ENCODE measurements at places on chromosomes 4 and X.

DNA sequence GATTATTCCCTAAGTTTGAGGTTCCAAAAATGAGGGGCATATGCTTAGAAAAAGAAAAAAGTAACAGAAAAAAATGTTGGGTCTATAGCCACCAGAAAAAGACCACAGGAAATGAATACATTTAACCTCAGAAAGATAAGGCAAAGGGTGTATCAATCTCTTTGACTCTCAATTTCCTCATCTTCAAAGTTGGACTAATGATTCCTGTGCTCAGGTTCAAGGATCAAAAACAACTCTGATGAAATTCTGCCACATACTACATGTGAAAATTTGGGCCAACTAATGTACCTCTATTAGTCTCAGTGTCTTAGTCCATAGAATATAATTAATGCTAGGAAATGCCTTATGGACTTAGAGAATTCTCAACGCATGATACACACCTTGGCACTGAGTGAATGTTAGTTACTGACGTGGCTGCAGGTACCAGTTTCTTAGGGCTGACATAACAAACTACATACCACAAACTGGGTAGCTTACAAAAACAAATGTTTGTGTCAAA, 257.7 kb downstream of the ANKRD50 start:
- no peak for DNase-seq

GRCh38 chr4:138310991-138311390, 68.8 kb upstream of the SLC7A11 start:
- DNase-seq: no peak

DNA sequence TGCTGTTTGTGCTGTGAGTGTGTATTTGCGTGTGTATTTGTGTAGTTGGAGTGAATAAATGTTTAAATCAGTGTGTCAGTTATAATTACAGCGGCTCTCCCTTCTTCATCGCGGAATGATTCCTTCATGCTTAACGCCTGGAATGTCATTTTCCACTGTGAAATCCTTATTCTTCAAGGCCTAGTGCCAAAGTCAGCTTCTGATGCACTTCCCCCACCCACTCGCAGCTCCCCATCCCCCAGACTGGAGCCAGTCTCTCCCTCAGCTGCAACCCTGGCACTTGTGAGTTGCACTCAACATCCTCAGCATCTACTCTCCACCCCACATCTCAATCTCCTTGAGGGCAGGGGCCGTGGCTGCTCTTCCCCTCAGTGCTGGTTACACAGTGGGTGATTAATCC, 583.0 kb downstream of the BCOR start:
- DNase-seq: no peak

DNA sequence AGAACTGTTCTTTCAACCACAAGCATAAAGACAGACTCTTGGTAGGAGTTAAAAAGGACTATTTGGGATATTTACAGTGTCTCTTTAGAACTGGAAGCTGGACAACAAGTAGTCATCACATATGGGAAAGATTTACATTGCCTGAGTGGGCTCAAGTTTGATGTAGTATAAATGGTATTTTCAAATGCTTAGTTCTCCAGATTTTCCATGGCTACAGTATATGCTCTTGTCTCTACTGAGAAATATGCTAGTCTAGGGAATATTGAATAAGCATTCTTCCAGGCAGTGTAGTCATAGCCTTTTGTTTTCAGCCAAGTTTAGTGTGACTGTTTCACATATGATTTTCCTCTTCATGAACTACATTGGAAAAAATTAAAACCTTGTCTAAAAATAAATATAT, 315.6 kb downstream of the ARHGAP24 start:
- DNase-seq: no peak

- no peak for DNase-seq
Measured at GRCh38 chrX:130091980-130092522, 18.2 kb downstream of the ELF4 start.

DNA sequence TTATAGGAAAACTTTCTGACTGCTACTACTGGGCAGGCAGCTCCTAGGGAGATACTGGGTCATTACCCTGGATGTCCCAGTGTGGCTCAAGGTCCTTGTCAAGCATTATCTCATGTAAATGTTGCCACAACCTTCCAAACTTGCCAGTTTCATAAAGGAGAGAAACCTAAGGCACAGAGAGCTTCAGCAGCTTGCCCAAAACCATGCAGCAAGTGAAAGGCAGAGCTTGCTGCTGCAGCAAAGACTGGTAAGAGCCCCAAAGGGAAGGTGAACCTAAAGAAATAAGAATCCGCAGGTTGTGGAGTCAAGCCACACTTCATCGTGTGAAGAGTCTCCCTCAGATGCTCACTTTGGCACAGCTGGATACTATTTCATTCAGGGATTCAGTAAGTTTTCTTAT, 2.3 kb downstream of the MPP1 start:
- no peak for DNase-seq

DNA sequence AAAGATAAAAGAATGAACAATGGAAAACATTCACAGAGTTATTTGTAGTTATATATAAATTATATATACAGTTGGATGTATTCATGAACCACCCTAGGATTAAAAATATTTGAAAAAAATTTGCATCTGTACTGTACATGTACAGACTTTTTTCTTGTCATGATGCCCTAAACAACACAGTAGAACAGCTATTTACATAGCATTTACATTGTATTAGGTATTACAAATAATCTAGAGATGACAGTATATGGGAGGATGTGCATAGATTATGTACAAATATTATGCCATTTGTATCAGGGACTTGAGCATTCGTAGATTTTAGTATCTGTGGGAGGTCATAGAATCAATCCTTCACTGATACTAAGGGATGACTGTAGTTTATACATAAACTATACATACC, 44.8 kb downstream of the GSTCD start:
- DNase-seq: no peak

DNA sequence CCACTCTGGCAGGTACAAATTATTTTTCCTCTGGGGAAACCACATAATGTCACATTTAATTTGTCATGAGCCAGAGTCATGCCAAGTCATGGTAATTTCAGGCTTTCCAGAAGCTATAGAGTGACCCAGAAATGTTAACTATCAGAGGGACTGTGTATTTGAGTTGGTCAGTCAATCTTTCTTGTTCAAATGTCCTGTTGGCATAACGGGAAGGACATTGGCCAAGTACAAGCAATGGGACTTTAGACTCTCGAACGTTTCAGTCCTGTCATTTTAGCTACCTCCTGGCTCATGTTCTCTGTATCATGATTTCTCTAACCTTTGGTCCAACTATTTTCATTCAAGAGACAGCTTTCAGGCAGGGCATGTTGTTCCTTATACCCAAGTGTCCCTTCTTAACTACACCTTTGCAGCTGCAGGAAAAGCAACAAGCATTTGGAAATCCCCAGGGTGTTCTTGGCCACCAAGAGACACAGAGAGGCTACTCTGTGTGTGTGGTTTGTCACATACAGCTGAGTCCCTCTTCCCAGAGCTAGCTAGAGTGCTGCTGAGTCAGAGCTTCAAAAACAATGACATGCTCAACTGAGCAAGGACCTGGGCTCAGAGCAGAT, 142.6 kb downstream of the EGF start:
- DNase-seq: no peak

DNA sequence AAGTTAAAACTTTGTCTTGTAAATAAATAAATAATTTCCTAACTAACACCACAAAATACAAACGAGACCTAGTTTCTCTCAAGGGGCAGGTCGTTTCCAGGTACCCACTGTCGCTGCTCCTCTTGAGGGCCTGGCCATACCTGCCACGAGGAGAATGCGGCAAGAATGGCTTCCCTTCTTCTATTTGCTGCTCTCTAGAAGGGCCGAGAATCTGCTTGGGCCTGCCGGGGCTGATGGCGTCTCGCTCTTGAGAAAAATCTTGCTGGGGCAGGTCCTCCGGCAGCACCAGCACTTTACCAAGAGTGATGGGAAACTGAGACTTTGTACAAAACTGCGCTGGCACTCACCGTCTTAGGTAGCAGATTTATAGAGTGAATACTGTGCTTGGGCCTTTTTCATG, 31.5 kb downstream of the CYLC1 start:
- DNase-seq: no peak

- DNase-seq: no peak
Measured at GRCh38 chrX:109926743-109927662, 75.9 kb upstream of the TMEM164 start.

- no peak for DNase-seq
Measured at GRCh38 chrX:68249401-68249831, 183.9 kb downstream of the OPHN1 start.

GRCh38 chrX:104419926-104420325, 146.1 kb upstream of the IL1RAPL2 start:
- DNase-seq: no peak

- no peak for DNase-seq
Measured at GRCh38 chr4:125434136-125434535, 119.4 kb downstream of the FAT4 start.

- DNase-seq: no peak
Measured at GRCh38 chr4:113607147-113607720, 154.3 kb downstream of the CAMK2D start.

DNA sequence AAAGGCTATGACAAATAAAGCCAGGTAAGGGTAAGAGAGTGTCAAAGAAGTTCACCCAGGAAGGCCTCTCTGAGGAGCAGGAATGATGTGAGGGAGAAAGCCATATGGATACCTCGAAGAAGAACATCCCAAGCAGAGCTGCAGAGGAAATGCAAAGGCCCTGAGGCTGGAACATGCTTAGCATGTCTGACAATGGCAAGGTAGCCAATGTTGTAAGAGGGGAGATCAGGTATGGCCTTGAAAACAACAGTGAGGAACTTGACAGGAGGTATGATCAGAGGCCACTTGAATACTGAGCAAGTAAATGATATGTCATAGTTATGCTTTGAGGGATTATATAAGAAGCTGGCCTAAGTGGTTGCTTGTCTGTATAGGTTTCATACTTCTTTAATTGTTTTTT, 3.8 kb downstream of the SCFD2 start:
- no peak for DNase-seq

- DNase-seq: no peak
Measured at GRCh38 chr4:98446499-98447375, 185.6 kb downstream of the RAP1GDS1 start.

GRCh38 chr4:153622778-153623240, 61.3 kb upstream of the TLR2 start:
- DNase-seq: no peak

DNA sequence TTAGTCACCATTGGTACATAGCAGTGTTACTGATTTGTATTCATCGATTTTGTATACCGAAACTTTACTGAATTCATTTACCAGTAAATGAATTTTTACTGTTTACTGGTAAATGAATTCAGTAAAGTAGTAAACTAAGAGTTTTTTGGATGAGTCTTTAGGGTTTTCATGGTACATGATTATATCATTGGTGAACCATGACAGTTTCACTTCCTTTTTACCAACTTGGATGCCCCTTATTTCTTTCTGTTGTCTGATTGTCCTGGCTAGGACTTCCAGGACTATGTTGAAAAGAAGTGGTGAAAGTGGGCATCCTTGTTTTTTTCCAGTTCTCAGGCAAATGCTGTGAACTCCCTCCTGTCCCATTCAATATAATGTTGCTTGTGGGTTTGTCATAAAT, 494.9 kb downstream of the GALNTL6 start:
- no peak for DNase-seq

DNA sequence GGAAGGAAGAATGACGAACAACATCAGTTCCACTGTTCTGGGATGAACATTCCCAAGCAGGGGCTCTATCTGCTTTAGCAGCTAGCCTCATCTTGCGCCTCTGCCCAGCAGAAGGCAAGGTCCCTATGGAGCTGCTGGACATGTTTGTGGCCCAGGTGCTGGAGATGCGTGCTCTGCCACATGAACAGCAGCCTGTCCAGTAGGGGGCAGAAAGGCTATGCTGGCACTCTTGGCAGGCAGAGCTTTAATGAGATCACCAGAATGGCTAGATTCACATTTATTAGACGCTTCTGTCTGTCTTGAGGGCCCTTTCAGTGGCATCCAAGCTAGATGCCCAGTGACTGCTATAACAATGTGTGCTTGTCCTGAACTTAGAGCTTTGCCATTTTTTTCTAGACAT, 1826.0 kb downstream of the STIM2 start:
- no peak for DNase-seq

DNA sequence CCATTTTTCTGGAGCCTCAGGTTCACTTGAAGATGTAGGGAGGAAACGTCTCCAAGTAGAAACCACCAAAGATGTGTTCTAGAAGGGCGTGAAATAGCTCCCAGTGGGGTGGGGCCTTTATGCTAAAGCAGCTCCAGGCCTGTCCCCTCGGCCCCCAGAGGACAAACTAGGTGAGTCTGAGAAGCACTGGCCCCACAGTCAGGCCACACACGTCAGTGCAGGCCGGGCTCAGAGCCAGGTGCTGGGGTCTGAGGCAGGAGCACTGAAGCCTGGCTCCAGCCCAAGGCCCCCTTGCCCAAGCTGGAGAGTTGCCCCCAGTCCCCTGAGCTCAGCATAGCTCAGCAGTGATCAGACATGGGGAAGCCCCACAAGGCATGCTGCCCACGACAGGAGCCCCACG, 95.4 kb upstream of the PSAPL1 start:
- DNase-seq: no peak

GRCh38 chr4:142367418-142368180, 478.5 kb downstream of the INPP4B start:
- DNase-seq: no peak

DNA sequence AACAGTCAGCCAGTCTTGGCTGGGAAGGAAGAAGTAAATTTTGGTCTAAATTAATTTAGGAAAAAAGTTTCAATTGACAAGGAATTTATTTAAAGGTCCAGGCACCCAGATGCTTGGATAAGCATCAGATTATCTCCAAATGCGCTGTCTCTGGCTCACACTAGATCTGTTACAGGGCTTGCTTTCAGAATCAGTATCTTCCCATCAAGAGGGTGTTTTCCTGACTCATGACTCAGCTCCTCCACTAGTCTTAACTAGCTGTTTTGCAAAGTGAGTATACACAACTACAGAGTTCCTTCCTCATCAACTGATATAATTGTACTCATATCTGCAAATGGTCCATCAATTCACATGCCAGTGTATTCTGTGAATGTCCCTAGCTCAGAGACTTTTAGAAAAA, 482.1 kb upstream of the CPEB2 start:
- DNase-seq: no peak
